Kidney epithelial cell (primary cell): ENCODE measurements at places on chromosomes 6 and 20. TPM values are rescaled to one million over a fixed set of nuclear protein-coding genes. Genes with fewer than 3 reads are reported as not detected.

- peak; percentile 79 for DNase-seq
Measured at GRCh38 chr6:151160929-151161757, 78.6 kb upstream of the AKAP12 start.

- DNase-seq = no peak
Measured at GRCh38 chr20:16476032-16476431, 97.2 kb downstream of the KIF16B start.

GRCh38 chr6:164062872-164063271, 648.4 kb downstream of the QKI start:
- DNase-seq = no peak

GRCh38 chr6:155604991-155605390, 149.4 kb upstream of the NOX3 start:
- DNase-seq = no peak

APOBEC2 gene
- total RNA-seq = not detected in 2 replicates

OPRM1 gene
- total RNA-seq = not detected in 2 replicates

DNA sequence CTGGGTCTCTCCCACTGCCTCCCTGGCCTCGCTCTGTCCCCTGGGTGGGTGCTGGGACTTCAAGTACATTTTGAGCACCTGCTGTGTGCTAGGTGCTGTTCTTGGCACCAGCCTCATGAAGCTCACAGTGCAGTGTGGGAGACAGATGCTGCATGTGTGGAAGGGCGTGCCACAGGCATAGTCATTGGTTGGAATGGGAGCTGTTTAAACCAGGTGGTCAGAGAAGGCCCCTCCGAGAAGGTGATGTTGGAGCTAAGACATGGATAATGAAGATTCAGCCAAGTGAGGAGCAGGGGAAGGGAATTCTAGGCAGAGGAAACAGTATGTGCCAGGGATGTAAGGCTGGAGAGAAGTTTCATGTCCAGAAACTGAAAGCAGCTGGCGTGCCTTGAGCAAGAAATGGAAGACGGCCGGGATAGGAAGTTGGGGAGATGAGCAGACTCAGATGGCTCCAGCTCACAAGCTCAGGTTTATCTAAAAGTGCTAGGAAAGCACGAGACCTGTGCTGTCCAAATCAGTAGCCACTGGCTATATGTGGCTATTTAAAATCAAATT, 9.9 kb downstream of the LPIN3 start:
- no peak for DNase-seq

DNA sequence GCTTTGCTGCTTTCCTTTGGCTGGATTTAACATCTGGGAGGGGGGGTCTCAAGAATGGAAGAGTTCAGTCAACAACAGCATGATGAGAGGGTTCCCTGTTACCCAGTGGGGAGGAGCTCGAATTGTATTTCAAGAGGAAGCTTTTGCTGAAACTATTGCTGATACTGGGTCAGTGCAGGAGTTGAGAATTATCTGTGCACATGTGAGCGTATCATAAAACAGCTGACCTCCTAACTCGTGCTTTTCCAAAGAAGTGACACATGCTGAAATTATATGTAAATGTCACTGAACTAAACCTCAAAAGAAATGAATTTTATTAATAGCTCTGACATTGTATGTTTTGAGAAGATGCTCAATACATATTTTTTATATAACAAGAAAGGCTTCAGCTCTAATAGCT, 96.3 kb downstream of the PHF3 start:
- DNase-seq = no peak

PRSS35 gene
- total RNA-seq = 0.08 TPM in 1 of 2 replicates, not detected in the other

- no peak for DNase-seq
Measured at GRCh38 chr6:34866509-34866908, 21.3 kb downstream of the TAF11 start.

MACROD2 gene
- total RNA-seq = 0.79 and 7.9 TPM in 2 replicates
